SIG-M5 (cell line): ENCODE measurements at places on chromosomes 3 and 15.

- DNase-seq = no peak
Observed at GRCh38 chr15:49852756-49853155, 231.9 kb downstream of the DTWD1 start.

GRCh38 chr3:126930936-126931600, 51.8 kb upstream of the PLXNA1 start:
- DNase-seq = no peak

GRCh38 chr3:183844606-183845005, 19.2 kb upstream of the MAP6D1 start:
- DNase-seq = no peak

GRCh38 chr3:65385805-65386204, 652.9 kb downstream of the MAGI1 start:
- DNase-seq = no peak

DNA sequence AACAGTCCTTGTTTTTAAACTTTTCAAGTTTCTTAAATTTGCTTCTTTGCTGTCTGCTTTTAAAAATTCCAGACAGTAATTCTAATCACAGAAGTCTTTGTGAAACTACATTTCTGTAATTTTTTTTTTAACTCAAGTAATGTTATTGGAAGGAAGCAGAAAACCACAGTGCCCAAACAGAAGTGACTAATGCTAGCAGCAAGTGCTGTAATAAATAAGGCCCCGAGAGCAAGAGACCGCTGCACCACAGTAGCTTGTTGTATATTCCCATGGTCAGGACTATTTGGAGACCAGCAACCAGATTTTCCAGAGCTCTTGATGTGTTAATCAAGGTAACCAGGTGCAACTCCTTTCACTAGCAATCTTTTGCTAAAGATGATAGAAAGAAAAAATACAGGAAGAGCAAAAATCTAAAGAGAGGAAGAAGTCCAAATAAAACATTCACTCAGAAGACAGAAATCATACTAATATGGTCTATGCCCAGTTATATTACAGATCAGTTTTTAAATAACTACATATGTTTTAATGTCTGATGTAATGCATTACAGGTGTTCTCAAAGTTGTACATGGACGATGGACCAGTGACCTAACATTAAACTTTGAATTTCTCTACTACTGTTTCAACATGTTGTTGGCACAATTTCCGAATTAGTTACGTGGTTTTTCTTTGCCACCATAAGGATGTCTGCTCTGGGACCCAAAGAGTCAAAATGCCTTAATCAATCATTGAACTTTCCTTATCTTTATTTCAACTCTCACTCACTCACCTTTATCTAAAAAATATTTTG, 36.4 kb downstream of the WWTR1 start:
- no peak for DNase-seq

DNA sequence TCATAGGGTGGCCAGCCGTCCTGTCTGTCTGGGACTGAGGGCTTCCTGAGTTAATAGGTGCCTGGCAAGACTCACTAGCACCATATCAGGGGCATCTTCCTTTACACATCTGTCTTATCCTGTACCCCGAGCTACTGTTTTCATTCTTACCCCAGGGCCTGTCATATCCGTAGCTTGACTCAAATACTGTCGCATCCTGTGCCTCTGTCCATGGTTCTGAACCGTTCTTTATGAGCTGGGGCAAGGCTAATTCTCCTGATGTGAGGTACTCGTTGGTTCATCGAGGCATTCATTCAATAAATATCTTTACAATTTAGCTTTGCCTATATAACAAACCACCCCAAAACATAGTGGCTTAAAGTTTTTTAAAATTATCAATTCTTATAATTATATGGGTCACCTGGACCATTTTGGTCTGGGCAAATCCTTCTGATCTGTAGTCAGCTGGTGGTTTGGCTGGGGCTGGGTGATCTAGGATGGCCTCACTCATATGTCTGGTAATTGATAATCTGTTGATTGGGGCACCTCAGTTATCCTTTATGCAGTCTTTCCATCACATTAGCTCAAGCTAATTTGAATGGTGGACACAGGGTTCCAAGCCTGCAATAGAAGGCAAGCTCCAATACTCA, 121.2 kb downstream of the TLE3 start:
- DNase-seq = no peak

- DNase-seq = no peak
Observed at GRCh38 chr3:161576714-161577510, 80.3 kb downstream of the OTOL1 start.

GRCh38 chr3:6448011-6448410, 412.9 kb upstream of the GRM7 start:
- DNase-seq = no peak

- no peak for DNase-seq
Observed at GRCh38 chr3:25507811-25508210, 79.7 kb downstream of the RARB start.
